ENCODE measurements at places on chromosomes 16 and 17.

DNA sequence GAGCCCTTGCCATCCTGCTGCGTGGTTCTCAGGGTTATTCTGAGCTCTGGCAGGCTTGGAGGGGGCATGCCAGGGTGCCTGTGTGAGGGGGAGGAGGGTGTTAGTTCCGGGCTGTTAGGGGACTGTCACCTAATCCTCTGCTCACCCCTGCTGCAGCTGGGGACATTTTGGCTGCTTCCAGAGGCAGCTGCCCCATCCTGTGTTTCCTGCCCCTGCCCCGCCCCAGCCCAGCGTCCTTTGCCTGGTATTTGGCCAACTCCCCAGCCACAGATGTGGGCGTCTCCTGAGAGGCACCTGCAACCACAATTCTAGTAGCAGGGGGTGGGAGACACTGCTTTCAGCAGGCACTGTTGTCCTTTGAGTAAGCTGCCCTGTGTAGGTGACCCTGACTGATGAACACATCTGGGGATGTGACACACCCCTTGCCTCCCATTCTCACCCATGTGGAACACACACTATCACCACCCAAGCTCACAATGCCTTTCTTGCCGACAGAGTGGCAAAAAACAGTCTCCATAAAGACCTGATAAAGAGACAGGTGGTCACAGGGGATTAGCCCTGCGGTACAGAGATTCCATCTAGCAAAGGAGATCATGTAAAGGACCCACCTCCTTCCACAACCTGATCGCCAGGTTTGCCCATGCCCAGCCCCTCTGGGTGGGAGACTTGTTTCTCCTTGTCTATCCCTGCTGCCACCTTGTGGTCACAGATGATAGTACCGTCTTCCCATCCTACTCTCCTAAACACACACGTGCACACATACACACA is at the start of gene CHRNE:
Gene CHRNE, minus strand, starts transcription at position 48 of the 768 bp plus-strand sequence. Its CDS starts 35 bp downstream, at position 13.
- DNase-seq: peak; percentile 31

DNA sequence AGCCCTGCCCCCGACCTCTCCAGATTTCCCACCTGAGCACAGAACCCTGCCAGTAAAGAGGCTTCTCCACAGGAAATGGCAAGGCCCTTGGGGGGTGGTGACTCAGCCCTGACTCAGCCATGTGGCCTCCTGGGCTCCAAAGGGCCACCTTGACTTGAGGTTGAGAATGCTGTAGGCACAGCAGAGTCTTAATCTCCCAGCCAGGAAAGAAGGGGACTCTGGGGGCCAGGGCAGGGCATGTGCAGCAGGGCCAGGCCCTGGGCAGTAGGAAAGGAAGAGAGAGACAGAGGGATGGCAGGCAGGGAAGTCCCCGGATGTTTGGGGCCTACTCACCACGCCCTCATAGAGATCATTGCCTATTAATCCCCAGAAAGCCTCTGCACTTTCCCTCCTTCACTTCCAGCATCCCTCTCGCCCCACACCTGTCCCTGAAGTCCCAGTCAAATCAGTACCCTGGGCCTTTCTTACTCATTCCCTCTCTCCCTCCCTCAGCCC is 4.8 kb upstream of the ITGA3 start:
- no peak for DNase-seq

DNA sequence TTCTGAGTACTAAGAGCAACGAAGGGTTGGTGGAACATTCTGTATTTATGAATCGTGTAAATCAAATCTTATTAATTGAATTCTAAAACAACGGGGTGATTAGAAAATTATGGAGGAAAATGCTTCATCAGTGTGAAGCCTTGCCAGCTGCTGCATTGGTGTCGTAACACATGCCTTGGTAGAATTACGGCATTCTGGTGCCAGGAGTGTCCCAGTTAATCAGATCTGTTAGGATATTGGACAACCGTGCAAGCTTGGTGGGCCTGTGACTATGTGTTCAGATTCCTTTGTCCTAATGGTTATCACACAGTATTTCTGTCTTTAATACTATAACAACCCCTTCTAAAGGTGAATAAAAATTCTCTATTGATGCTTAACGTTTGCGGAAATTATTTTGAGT is 44.2 kb upstream of the TANC2 start:
- no peak for DNase-seq

GRCh38 chr17:7740481-7741001 is 23.0 kb downstream of the DNAH2 start:
- DNase-seq: no peak

DNA sequence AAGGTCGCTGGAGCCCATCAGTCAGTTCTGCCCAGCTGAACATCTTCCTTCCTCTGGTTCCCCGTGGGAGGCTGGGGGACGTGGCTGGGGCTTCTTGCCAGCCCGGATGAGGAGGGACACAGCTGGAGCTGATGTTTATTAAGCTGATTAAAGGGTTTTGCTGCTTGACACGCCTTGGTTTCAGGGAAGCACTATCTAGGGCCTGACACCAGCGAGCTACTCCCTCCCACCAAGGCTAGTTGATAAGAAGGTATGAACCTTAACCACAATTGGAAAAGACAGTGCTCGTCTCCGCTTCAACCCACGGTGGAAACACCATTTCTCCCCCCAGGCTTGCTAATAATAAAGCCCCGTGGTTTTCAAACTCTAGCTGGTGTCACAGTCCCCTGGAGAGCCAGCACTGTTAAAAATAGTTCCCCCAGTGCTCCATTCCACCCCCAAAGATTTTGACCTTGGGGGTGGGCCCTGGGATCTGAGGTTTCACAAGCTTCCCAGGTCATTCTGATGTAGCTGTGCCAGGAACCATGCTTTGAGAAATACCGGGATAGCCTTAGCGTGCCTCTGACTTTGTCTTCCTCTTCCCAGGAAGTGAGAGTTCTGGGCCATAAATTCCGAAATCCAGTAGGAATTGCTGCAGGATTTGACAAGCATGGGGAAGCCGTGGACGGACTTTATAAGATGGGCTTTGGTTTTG is 5.5 kb downstream of the DHODH start:
- no peak for DNase-seq

GRCh38 chr16:88691924-88692560 is 5.7 kb upstream of the SNAI3 start:
- peak; percentile 85 for DNase-seq

DNA sequence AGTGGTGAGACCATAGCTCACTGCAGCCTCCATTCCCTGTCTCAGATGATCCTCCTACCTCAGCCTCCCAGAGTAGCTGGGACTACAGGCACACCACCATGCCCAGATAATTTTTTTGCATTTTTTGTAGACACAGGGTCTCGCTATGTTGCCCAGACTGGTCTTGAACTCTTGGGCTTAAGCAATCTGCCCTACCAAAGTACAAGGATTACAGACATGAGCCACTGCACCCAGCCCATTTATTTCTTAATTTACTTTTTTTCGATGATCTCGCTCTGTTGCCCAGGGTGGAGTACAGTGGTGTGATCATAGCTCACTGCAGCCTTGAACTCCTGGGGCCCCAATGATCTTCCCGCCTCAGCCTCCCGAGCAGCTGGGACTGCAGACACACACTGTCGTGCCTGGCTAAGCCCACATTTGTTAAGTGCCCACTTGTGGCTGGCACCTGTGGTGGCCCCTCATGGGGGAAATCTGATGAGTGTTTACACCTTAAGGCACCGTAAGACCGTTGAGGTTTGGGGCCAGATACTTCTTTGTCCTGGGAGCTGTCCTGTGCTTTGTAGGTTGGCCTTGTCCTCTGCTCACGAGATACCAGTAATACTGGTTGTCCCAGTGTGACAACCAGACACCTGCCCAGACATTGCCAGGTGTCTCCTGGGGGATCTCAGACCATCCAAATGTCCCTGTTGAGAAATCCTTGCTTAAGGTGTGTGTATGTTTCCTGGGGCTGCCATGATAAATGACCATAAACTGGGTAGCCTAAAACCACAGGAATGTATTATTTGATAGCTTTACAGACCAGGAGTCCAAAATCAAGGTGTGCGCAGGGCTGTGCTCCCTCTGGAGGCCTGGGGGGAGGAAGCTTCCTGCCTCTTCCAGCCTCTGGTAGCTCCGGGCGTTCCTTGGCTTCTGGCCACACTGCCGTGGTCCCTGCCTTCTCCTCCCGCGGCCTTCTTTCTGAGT is 141.4 kb upstream of the GSE1 start:
- no peak for DNase-seq

- no peak for DNase-seq
These were observed 59.4 kb upstream of the CMIP start for GRCh38 chr16:81385031-81385756.

DNA sequence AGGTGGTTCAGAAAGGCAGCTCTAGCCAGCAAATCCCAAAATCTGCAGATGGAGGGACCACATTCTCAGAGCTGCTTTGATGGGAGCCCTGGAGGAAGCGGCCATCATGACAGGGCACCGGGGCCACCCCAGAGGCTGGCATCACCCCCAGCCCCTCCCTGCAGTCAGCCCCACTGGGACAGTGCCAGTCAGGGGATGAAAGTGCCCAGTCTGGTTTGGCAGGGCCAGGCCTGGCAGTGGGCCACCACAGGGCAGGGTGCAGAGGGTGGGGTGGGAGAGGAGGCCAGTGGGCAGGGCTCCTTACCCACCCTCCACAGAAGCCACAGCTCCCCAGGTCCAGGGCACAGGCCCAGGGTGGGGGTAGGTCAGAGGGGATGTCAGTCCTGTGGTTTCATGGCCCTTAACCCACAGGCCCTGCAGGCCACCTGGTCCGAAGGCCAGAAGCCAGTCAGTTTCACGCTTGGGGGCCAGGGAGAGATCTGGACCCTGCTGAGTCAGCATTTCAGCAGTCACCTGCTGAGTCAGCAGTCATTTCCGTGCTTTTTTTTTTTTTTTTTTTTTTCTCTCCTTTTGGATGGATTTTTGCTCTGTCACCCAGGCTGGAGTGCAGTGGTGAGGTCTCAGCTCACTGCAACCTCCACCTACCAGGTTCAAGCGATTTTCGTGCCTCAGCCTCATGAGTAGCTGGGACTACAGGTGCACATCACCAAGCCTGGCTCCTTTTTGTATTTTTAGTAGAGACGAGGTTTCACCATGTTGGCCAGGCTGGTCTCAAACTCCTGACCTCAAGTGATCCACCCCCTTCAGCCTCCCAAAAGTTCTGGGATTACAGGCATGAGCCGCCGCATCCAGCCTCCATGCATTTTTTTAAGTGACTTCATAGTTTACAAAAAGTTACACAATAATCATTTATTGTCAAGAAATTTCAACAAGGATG is 10.4 kb downstream of the SLC25A10 start:
- DNase-seq: no peak

DNA sequence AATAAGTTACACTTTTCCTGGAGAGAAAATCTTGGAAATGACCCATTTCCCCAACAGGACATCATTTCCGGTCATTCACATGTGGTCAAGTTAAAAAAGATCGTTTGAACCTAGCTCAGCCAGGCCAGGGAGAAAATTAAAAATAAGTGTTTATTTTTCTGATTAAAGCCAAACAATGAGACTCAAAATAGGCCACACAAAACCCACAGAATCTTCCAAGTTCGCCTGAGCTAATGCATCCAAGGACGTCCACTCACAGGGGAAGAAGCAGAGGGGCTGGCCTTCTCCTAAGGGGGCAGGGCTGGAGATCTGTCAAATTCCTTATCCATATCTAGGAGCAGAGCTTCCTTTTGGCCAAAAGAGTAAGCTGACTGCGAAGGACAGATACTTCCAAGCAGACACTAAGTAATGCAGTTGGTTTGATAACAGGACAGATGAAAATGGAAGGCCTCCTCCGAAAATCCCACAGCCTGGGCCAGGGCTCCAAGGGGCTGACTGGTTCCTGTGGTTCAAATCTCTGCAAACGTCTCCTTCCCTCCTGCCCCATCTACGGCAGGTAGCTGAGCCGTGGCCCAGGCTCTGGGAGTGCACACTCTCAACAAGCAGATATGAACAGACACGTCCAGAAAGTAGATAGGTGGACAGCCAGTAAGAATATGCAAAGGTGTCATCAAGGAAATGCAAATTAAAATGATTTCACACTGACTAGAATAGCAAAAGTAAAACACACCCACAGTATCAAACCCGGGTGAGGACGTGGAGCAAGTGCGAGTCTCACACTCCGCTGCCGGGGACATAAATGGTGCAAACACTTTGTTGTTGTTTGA is 98.5 kb downstream of the MRM3 start:
- no peak for DNase-seq

DNA sequence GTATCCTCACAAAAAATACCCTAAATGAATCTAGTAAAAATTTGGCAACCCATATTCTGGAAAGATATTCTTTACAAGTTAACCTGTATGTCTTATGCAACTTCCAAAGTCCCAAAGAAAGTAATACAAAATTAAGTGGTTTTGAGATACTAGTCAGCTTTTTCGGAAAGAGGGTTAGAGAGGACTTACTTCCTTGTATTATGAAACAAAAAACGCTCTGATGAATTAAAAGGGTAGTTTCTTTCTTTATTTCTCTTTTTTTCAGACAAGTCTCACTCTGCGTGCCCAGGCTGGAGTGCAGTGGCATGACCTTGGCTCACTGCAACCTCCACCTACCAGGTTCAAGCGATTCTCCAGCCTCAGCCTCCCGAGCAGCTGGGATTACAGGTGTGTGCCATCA is 51.6 kb downstream of the KANSL1 start:
- peak; percentile 45 for DNase-seq

- DNase-seq: no peak
These were observed 13.2 kb upstream of the SLFN5 start for GRCh38 chr17:35229638-35230037.

DNA sequence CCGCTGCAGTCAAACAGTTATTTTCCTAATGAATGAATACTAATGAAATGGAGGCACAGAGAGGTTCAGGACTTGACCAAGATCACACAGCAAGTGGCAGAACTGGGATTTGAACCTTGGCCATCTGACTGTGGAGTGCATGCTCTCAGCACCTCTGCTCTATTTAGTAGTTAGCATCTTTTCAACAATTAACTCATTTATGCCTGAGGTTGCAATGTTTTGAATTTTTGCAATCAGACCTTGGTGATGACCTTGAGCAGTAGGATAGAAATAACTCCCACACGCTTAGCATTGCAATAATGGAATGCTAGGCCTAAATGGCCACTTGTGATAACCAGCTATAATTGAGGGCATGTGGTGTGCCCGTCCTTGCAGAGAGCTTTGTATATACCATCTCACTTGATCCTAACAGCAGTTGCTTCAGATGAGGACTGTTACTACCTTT is 31.0 kb downstream of the NAGPA start:
- DNase-seq: no peak

DNA sequence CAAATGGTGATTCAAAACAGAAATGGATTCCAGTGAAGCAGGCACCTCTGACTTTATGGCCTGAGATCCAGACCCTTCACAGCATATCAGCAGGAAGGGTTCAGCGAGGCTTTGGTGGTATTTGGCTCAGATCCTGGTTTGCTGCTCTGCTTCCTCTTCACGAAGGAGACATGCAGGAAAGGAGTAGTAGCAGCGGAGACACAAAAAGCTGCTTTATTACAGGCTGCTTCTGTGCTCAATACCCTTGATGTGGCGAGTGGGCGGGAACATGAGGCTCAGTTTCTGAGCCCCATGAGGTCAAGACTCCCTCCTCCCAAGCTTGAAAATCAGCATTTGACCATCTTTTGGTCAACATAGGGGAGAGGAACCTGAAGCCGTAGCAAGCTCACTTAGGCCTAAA is 213.3 kb upstream of the AXIN2 start:
- DNase-seq: no peak

DNA sequence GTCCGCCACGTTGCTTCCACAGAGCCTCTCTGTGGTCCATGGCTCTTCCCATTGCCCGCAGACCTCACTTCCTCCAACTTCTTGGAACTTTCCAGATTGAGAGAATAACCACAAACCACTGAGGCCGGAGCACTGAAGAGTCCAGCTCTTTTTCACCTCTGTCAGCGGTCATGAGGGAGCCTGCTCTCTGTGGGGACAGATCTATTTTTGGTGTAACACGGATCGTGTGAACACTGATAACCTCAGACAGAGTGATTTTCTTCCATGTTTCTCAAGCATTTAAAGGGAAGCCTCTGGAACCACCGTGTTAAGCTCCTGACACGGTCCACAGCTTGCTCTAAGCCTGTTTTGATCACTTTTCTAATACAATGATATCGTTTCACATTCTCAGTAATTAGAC is 49.7 kb downstream of the NTN1 start:
- no peak for DNase-seq

GRCh38 chr17:74531231-74531761 is at the start of gene CD300LB:
Gene CD300LB, minus strand, starts transcription at chr17:74531475. Its CDS starts 125 bp downstream, at chr17:74531350.
- DNase-seq: peak; percentile 57

Data from HL-60 (cell line).